ENCODE measurements at places on chromosomes 1 and 21. TPM values are rescaled to one million over a fixed set of nuclear protein-coding genes. Genes with fewer than 3 reads are reported as not detected.

CCDC27 gene
- total RNA-seq: not detected

ANKRD45 gene
- total RNA-seq: 0.63 TPM

SAMSN1 gene
- 16.2 TPM for total RNA-seq

FCGR3A gene
- 4.5 TPM for total RNA-seq

KIF2C gene
- total RNA-seq: 9.4 TPM

CYP4A11 gene
- not detected for total RNA-seq

HTR6 gene
- not detected for total RNA-seq

OR2L8 gene
- 0.53 TPM for total RNA-seq

SELENBP1 gene
- total RNA-seq: 32.9 TPM

SRSF4 gene
- total RNA-seq: 57.3 TPM

CRP gene
- not detected for total RNA-seq

SYT14 gene
- total RNA-seq: 2.4 TPM

GSTM5 gene
- total RNA-seq: 18.2 TPM

ETV3 gene
- total RNA-seq: 24.9 TPM

C2CD2 gene
- total RNA-seq: 24.3 TPM

HSPB7 gene
- total RNA-seq: 13.0 TPM

HSD3B1 gene
- not detected for total RNA-seq

OR2W3 gene
- 0.53 TPM for total RNA-seq

All from urinary bladder (tissue), 4 donors.